ENCODE measurements at places on chromosomes 2 and 18. TPM values are rescaled to one million over a fixed set of nuclear protein-coding genes. Genes with fewer than 3 reads are reported as not detected.

IDH1 gene
- 236 TPM for total RNA-seq

CACNB4 gene
- total RNA-seq: 1.2 TPM

ABCB11 gene
- under 0.01 TPM for total RNA-seq

GPR75 gene
- 1.3 TPM for total RNA-seq

PDE11A gene
- total RNA-seq: not detected

FBXO48 gene
- total RNA-seq: 0.29 TPM

IL1F10 gene
- not detected for total RNA-seq

Measured in smooth muscle cell of trachea (primary cell).